ENCODE measurements at places on chromosomes 4 and X.

DNA sequence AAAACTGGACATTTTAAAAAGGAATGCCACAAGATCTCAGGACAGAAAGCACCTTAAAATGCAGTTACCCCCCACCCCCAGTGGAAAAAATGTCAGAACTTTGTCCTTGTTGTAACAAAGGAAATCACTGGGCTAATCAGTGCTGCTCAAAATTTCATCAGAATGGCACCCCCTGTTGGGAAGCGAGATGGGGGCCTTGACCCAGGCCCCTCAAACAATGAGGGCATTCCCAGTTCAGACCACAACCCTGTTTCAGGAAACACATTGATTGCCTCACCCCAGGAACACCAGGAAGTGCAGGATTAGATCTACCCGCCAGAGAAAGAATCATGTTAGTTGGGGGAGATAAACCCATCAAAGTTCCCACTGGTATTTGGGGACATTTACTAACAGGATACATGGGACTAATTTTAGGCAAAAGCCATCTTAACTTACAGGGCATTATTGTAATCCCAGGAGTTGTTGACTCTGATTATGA, 16.4 kb downstream of the SPIN2B start:
- DNase-seq: no peak

GRCh38 chr4:80185787-80186548, 11.3 kb upstream of the PRDM8 start:
- no peak for DNase-seq

DNA sequence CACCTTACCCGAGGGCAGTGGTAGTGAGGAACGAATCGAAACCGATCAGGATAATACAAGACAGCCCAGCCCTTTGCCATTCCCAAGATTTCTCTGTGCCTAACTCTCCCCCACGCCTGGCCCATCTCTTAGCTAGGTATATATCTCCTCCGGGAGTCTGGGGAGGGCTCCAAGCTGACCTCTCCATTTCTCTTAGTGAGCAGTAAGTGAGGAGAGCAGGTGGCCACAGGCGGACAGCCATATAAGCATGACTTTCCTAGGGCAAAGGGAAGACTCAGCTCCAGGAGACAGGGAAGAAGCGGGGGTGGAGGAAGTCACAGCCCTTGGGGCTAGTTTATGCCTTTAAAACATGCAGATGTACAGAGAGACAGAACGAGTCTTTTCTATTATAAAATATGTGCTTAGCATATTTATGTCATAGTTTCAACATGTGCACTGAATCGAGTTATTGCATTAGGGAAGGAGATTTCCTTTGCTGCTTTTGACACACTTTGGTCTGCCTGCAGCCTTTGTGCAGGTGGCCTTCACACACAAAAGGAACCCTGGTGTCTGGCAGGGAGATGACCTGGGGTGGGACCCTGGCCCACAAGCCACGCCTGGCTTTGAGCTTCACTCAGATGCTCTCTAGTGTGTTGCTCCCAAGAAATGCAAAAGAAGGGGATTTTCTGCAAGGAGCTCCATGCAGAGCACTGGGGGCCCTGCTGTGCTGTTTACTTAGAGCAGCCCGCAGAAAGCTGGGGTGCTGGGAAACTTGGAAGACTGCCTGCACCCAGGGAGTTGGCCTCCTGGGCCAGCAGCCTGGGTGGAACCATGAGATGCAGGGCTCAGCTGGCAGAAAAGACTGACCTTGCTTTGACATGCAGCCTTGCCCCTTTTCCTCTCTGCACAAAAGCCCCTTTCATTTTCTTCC, 613.3 kb downstream of the BCOR start:
- DNase-seq: no peak

GRCh38 chr4:10875144-10875799, 190.7 kb upstream of the CLNK start:
- no peak for DNase-seq

DNA sequence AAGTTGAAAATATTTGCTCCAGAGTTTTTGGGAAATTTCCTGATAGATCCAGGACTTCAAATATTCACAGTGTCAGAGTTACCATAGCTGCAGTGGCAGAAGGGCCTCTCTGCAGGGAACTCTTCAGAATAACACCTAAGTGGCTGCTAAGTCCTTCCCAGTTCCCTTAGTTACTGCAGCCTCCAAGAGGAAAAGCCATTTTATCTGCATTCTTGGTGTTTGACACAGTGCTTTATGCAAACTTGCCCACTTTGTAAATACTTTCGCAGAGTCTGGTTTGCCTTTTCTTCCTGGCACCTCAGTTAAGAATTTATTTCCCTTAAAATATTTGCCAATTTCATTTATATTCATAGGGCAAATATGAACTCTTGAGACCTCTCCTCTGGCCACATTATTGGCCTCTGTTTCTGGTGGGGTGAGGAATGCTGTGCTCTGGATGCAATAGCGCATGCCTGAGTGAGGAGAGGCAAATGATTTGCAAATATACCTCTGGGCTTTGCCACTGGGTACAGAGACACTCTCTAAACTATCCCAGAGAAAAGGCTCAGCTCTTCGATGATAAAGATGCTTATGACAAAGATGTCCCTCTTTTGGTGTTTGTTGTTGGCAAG, 566.3 kb upstream of the NR3C2 start:
- DNase-seq: peak; percentile 18

DNA sequence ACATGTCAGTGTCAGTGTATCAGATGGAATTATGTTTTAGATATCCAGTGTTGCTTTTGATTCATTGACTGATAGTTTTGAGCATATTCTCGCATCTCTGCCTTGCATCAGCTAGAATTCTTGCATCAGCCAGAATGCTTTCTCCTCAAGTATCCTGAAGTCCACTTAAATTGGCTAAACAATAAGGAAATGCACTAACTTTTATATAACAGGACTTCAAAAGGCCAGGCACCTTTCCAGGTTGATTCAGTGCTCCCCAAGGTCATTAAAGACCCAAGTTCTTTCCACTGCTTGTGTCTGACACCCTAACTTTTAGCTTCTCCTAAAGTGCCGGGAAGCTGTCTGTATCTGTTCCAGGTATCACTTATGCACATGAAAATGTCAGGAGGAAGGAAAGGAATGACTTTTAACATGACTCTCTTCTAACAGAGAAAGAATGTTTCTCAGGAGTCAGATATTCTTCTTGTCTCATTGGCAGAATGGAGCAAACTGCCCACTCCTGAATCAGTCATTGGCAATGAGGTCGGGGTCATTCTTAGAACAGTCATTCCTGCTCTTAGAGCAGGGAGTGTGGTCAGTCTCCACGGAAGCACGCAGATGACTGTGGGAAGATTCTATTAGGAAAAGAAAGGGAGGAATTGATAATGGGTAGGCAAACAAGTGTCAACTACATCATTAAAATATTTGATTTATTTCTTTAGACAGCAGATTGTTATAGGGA, 92.9 kb upstream of the TLL1 start:
- DNase-seq: no peak

DNA sequence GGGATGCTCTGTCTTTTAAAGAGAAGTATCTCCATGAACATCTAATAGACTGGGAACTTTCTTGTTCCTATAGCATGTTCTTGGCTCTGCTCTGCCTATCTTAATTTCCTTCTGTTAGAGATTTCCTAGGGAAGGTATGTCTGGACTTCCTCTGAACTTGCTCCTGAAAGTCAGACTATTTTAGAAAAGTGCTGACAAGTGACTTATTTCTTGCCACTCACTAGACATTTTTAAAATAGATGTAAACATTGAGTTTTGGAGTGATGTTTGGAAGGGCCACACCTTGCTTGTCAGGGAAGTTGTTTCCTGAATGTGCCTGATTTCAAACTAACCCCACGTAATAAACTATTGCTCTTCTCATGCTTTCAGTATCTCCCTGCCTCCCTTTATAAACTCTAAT, 62.4 kb upstream of the ATP8A1 start:
- DNase-seq: no peak

- DNase-seq: no peak
Measured at GRCh38 chr4:20264688-20265087, 13.0 kb downstream of the SLIT2 start.

DNA sequence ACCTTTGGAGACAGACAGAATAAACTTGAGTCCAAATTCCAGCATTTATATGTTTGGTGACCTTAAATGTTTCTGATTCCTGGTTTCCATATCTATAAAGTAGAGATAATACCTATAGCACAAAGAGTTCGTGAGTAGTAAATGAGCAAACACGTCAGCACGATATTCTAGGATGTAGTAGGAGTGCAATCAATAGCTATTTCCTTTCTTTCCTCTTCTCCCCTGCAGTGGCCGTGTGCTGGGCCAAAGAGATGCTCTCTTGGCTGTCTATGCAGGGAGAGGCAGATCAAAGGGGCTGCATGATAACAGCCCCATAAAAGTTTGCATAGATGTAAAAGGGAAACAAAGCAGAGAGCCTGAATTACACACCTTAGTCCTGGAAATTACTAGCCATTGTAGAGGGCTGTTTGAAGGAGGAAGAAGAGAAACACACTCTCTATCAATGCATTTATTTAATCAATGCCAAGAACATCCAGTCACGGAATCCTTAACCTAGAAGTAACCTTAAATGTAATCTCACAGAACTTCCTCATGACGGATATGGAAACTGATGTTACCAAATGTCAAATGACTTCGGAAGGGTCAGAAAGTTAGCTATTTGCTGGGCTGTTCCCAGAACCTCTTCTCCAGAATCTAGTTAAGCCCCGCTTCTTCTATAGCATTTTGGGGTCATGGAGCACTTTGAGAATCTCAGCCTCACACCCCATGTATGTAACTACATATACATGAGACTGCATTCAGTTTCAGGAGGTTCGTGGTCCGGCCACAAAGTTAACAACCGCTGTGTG, 35.5 kb upstream of the PLAC8 start:
- DNase-seq: no peak

GRCh38 chrX:155056877-155057792, 13.8 kb downstream of the CMC4 start:
- peak; percentile 74 for DNase-seq

DNA sequence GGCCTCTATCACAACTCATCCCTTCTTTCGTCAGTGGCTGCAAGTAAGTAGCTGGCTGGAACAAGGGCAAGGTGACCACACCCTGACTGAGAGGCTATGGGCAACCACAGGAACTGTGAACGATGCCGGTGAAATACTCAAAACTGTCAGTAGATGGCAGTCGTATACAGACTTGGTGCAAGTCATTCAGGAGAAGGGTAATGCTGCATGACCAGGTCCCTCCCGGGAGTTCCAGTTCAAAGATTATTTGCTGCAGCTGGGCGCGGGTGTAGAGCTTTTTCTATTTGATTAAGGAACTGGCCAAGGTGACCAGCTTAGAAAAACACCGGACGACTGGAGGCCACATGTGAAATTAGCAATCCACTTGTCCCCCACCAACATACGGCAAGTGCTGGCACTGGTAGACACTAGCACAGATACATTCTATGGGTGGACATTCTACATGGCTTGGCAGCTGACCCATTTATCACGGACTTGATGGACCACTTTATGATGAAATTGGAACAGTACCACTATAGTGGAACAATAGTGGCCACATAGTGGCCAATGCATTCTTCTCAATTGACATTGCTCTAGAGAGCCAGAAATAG, 726.6 kb downstream of the TRAM1L1 start:
- DNase-seq: peak; percentile 85

- no peak for DNase-seq
Measured at GRCh38 chr4:85165808-85166207, 199.3 kb upstream of the WDFY3 start.

DNA sequence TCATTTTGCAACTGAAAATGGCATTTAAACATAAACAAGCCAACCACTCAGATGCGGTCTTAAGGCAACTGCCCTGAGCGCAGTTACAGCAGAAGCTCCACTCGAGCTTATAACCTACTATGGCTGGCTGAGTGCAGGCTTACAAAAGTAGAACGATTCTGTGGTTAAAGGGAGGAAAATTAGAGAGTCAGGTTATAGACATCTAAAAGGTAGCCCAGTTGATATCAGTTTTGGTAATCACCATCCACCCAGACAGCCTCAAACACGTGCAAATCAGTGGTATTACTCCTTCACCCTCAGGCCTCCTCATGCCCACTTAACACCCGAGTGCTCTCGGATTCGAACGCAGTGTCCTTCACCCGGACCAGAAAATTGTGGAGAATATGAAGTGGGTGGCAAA, 3.1 kb downstream of the LEF1 start:
- no peak for DNase-seq

- no peak for DNase-seq
Measured at GRCh38 chrX:55144697-55145096, 55.9 kb downstream of the PAGE2 start.

GRCh38 chrX:51336584-51336983, 4.0 kb downstream of the NUDT10 start:
- peak; percentile 69 for DNase-seq

GRCh38 chr4:52982946-52983340, 120.8 kb downstream of the RASL11B start:
- no peak for DNase-seq

GRCh38 chr4:13836946-13837912, 209.7 kb upstream of the BOD1L1 start:
- no peak for DNase-seq

- DNase-seq: peak; percentile 59
Measured at GRCh38 chrX:10111364-10112148, 45.2 kb upstream of the CLCN4 start.

GRCh38 chr4:21780148-21780547, 168.4 kb downstream of the KCNIP4 start:
- DNase-seq: peak; percentile 19

GRCh38 chrX:38694394-38694793, 106.9 kb upstream of the MID1IP1 start:
- no peak for DNase-seq

DNA sequence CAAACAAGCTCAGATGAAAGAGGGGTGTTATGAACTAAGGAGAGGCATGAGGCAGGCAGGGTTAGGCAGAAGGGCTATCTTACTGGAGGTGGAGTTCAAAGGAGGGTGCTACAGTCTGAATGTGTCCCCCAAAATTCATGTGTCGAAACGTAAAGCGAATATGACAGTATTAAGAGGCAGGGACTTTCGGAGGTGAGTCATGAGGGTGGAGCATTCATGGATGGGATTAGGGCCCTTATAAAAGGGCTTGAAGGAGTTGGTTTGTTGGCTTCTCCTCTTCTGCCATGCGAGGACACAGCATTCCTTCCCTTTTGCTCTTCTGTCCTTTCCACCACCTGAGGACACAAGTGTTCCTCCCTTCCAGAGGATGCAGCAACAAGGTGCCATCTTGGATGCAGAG, 22.9 kb downstream of the APLN start:
- no peak for DNase-seq

DNA sequence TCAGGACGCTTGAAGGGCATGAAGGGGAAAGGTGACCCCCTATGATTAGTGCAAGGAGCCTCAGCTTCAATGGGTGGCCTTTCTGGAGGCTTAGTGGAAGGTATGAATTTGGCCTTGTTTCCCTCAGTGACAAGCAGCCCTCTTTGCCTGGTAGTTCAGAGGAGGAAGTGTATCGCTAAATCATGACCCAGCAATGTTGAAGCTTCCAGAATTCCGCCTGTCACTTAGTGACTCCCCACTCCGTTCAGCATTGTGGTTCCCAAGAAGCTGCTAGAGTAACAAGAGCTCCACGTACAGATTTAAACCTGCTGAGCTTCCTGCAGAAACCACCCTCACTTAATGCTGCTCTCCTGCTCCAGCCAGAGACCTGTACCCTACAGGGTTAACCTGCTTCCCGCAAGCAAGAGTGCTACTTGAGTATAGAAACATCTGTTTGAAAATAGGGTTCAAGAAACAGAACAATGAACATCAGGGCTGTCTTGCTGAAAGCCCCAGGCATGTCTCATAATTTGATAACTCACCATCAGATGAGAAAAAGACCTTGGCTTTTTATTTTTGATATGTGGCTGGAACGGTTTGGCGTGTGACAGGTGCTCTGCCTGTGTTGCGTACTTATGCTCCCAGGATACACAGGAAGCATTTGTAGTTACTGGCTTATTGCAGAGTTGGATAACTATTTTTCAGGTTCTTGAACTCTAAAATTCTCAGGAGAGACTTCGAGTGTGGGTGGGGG, 105.2 kb downstream of the UCHL1 start:
- no peak for DNase-seq

- DNase-seq: no peak
Measured at GRCh38 chrX:10099411-10099810, 57.4 kb upstream of the CLCN4 start.
